ENCODE measurements at places on chromosomes 1 and 21.

- DNase-seq = no peak
Measured at GRCh38 chr1:230938924-230939368, 39.7 kb downstream of the TTC13 start.

GRCh38 chr1:64019818-64020217, 183.6 kb upstream of the UBE2U start:
- DNase-seq = no peak

- no peak for DNase-seq
Measured at GRCh38 chr1:169483500-169483966, 2.2 kb downstream of the SLC19A2 start.

DNA sequence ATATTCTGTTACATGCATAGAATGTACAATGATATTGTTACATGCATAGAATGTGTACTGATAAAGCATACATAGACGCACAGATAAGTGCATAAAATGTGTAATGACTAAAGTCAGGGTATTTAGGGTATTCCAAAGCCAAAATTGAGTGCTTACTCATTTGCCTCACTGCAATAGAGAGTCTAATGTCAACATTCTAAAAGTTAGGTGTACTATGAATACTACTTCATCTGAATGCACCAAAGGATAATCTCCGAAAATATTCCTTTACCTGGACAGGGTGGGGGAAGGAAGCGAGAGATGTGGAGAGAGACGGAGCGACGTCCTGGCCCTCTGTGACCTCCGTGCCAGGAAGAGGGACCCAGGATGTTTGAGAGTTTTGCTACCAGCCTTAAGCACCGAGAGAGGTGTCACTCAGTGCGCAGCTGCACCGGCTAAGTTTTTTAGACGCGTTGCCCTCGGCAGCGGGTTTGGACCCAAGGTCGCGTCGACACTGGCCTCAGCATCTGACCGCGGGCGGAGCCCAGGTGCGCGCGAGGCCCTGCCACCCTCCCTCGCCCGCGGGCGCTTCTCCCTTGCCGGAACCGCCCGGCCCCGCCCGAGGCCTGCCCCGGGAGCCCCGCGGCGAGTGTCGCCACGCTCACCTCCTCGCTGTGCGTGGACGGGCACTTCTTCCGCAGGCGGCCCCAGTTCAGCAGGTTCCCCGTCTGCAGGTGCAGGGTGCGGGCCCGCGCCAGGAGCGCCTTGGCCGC, 660 bp downstream of the GCLM start:
- peak; percentile 15 for DNase-seq

DNA sequence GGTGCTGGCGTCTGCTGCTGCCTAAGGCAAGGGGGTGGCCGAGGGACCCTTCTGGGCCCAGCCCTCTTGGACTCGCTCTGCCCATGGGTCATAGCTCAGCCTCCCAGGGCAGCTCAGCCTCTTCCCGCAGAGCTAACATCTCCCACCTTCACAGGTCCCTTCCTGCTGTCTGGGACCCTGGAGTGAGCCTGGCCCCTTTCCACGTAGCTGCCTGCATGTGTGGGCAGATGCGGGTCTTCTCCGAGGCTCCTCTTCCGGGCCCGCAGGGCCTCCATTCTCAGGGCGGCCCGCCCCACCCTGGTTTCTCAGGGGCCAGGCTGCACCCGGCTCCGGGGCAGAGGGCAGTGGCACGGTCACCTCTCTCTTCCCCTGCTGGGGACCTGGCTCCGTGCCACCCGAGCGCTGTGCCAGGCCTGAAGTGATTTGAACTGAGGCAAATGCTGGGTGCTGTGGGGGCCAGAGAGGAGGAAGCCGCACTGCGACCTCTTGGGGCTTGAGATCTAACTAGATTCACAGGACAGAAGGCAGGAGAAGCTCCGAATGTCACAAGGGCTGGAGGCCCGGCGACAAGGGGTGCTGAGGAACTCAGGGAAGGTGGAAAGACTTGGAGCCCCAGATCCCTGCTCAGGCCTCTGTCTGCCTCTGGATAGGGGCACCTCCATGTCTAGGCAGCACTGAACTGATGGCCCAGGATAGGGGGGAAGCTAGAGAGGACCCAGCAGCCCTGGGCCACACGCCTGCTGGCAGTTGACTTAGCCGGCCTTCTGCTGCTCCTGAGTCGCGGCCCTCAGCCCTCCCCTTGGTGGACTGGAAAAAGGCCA, 40.7 kb downstream of the COQ8A start:
- DNase-seq = no peak

DNA sequence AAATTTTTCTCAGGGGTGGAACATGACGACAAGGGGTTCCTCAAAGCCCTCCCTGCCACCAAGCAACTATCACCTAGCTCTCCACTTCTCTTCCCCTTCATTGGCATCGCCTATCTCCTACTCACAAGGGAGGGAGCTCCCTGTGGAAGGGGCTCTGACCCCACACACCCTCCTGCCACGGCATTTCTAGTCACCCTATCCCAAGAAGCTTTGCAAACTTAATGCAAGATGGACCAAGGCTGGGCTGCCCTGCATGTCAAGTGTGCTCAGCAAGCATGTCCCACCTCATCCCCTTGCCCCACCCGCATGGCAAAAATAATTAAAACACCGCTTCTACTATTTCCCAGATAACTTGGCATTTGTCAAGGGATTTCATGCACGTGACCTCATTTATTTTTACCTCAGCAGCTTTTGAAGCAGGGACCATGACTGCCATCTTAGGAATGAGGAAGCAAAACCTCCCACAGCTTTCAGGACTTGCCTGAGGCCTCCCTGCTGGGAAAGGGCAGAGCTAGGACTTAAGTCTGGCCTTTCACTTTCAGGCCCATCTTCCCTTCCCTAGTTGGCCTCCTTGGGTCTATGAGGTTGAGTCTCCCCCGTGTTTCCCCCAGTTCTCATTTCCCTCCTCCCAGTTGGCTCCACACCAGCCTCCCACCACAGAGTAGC, 161.3 kb downstream of the TSEN15 start:
- no peak for DNase-seq

GRCh38 chr1:9275161-9275560, 17.5 kb upstream of the SPSB1 start:
- DNase-seq = no peak

DNA sequence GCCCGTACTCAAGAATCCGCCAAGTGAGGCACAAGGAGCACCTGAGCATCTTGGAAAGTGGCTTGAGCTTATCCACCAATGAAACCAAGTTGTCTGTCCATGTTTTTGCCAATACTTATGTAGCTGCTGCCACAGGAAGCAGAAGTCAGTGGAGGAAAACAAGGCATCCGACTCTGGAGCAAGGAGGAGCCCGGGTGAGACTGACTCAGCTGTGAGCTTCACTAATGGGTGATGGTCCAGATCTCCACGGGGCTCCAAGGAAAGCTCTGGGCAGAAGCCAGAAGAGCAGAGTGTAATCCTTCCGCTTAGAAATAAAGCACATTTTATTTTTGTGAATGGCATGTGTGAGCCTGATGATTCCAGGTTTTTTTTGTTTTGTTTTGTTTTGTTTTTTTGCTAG, 12.3 kb upstream of the SSR2 start:
- DNase-seq = no peak

- DNase-seq = no peak
Measured at GRCh38 chr1:25011275-25011674, 81.2 kb upstream of the RUNX3 start.

- no peak for DNase-seq
Measured at GRCh38 chr1:17566892-17567291, 27.4 kb downstream of the ARHGEF10L start.

GRCh38 chr1:91020486-91020885, 1.3 kb downstream of the ZNF644 start:
- no peak for DNase-seq

DNA sequence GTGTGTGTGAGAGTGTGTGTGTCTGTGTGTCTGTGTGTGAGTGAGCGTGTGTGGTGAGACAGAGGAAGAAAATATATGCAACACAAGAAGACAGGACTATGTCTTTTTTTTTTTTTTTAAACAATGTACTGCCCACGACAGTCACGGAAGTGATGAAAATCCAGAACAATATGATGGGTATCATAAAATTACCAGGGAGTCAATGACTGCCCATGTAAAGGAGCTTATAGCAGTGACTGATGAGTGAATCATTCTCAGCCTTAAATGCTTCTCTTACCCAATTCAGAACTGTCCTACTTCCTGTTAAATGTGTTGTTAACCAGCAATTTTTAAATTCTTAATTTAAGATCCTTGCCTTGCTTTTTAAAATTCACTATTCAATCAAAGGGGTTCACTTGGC, 46.6 kb downstream of the RGS7 start:
- no peak for DNase-seq

DNA sequence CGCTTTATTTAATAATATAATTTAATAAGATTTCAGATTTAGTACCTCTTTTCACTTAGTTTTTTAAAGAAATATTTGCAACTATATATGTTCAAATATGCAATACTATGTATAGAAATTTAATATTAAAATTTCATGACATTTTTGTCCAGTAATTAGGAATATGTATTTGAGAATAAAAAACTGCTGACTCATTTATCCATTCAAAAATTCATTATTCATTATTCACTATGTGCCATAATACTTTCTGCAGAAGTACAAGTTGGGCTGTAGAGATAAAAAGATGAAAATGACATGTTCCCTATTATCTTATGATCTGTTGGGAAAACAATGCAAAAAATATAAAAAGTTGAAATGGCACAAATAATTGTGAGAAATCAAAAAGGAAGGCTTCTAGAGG, 3.4 kb upstream of the C1orf53 start:
- no peak for DNase-seq

DNA sequence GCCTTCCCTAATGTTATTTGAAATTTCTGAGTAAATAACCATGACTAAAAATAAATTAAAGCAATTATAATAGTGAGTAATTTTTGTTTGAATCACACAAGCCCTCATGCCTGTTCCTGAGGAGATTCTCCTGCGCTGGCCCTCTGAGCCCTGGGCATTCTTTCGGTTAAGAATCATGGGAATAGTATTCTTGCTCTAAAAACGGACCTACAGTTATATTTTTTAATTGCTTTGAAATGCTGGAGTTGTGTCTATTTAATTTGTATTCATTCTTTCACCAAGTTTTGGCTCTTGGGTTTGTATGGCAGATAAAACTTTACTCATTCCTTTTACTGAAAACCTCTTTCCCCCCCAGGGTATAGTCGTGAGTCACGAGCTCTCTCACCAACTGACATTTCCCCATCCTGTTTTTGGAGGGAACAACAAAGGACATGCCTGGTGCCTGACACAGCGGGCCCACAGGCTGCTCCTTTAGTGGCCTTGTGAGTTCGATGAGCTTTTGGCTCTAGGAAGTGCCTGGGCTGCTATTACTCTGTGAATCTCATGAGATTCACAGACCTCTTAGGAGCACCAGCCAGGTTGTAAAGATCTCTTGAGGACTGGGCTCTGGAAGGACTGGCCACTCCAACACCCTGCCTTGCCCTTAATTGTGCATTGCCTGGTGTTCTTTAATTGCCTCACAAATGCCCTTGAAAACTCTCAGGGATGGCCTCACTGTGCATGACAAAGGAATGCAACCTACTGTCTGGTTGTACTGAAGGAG, 58.6 kb downstream of the DDR2 start:
- no peak for DNase-seq

- DNase-seq = no peak
Measured at GRCh38 chr1:53657531-53657805, 81.5 kb downstream of the GLIS1 start.

GRCh38 chr21:42681296-42682206, 28.1 kb downstream of the PDE9A start:
- DNase-seq = no peak

- no peak for DNase-seq
Measured at GRCh38 chr21:26732432-26733221, 112.6 kb downstream of the ADAMTS1 start.

DNA sequence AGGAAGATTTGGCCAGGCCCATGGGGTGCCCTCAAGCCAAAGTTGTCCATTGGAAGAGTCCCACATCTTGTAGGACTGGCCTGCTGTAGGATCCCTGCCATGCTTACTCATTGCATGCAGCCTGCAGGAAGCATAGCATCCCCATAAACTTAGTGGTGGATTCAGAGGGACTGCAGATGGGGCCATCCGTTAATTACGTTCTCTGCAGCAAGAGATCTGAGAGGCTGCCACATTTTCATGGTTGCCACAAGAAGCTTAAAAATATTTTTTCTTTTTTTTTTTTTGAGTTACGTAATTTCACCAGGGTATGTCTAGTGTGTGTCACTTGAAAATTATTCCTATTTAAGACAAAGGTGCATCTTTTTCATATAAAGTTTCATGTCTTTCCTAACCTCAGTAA, 329.7 kb upstream of the USP24 start:
- no peak for DNase-seq

DNA sequence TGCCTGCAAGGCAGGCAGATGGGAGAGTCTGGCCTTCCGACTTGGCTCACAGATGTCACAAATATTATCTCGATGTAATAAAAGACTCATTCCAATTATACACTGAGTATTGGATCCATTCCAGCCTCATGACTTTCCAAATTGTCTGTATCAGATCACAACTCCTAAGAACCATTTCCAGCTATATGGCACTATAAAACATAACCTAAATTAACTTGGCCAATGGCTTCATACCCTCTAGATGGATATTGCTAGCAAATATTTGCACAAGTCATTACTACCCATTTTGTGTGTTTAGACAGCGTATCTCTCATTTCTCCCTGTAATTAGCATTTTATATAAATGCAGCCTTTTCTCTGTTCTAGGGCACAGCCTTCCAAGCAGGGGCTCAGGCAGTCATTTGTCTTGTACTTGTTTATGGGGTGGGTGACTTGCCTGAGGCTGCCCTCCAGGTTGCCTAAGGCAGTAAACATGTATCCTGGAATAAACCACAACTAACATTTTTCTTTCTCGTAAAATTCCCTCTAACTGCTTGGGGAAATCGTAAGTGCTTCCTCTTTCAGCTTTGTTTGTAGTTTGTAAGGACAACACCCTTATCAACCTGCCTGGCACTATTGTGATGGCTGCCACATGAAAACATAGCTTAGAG, 70.6 kb upstream of the KCNJ6 start:
- peak; percentile 99 for DNase-seq

GRCh38 chr1:157025385-157025784, 20.2 kb downstream of the ARHGEF11 start:
- DNase-seq = no peak

- DNase-seq = no peak
Measured at GRCh38 chr1:206904423-206905142, 7.3 kb downstream of the IL24 start.

GRCh38 chr1:202249846-202250245, 56.2 kb downstream of the LGR6 start:
- no peak for DNase-seq

- DNase-seq = no peak
Measured at GRCh38 chr1:61115436-61115835, 33.1 kb downstream of the NFIA start.

GRCh38 chr1:6785728-6786505, 663 bp downstream of the CAMTA1 start:
- no peak for DNase-seq

- DNase-seq = no peak
Measured at GRCh38 chr21:25215698-25216384, 391.4 kb downstream of the MRPL39 start.

Data from NCI-H1694 treated with DMSO at 0.1 percent for 48 hours (cell line).